ENCODE measurements at places on chromosomes 6 and 20.

- DNase-seq, result no peak
Measured at GRCh38 chr6:4030669-4031068, 48.3 kb downstream of the FAM217A start.

GRCh38 chr20:20005342-20005741 is 11.8 kb upstream of the NAA20 start:
- DNase-seq, result no peak

DNA sequence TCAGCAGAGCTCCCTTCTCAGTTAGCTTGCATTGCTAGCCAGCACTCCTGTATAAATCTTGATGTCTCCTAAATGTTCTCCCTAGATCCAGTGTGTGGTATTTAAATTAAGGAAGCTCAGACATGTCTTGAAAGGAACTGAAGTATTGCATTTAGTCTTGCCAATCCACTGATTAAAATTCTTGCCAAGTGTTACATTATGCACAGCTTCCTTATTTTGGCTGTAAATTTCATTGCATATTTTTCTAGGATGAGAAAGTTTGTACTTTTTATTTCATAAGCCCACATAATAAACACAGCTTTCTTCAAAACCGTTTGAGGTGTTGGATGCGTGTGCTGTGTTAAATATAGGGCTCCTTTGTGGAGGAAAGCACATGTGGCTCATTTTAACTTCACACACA is 329.8 kb upstream of the FLRT3 start:
- no peak for DNase-seq

DNA sequence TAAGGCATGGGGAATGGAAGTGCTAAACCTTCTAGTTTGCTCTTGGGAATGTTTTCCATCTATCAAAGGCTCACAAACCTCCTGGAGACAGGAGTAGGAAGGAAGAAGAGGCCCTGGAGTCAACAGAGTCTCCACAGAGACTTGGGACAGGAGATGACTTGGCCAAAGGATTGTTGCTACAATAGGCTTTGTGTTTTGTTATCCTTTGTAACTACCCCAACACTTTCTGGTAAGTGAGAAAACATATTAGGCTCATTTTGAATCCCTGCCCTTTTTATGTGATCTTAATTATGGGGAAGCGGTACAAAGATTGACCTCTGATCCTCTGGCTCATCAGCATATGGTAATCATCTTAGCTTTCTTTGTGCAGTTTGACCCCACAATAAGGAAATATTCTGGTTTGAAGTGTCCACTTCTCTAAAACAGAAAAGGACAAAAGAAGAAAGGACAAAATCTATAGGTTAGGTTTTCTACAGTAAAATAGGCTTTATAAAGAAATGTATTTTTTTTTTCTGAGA is 24.1 kb upstream of the GTF3C6 start:
- DNase-seq, result no peak

GRCh38 chr6:134495890-134496248 is 178.0 kb upstream of the SGK1 start:
- DNase-seq, result no peak

DNA sequence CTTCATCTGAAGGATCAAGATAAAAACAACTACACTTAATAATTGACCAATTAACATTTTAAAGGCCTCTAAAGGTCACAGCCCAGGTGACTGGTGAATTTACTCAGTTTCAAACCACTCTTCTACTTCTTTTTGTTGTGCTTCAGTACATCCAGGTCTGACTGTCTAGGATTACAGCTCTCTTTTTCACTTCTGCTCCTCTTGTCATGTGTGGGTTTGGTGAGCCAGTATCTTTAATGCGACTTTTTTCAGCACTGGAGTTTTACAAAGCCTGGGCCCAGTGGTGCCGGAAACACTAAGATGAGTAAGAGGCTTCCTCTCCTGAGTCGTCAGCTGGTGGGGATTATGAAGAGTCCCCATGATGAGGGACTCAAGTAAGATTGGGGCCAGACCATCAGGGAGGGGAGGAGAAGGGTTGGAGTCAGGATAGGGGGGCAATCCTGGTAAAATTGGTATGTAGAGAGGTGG is 27.0 kb downstream of the HECA start:
- DNase-seq, result no peak

GRCh38 chr6:111550953-111551352 is 54.7 kb downstream of the TRAF3IP2 start:
- peak; percentile 70 for DNase-seq

DNA sequence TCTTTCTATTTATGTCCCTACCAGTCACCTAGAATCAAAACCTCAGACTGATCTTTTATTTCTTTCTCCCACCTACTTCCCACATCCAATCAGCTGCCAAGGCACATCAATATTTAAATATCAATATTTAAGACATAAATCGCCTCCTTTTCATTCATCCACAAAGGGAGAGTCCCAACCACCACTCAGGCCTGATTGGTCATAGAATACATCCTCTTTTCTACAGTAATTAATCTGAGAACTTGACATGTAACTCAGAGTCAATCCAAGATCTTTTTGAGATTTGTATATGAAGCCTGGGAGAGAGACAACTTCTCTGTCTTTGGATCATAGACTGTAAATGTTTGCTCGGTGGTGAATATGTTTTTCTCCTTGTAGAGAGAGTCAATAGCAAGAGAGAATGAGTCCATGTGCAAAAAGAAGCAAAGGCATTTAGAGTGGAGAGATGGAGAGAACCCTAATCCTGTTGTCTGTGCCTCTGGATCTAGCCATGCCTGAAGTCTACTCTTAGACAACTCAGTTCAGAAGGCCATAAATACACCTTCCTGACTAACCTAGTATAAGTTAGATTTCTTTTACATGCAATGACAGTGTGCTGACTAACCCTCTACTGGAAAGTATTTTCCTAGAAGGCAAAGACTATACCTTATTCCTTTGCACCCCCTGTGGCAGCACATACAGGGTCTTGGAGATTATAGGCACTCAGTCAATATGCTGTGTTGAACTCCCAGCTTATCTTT is 12.1 kb upstream of the NEDD9 start:
- DNase-seq, result no peak

- DNase-seq, result no peak
Measured at GRCh38 chr6:113829696-113830045, 27.5 kb upstream of the MARCKS start.

DNA sequence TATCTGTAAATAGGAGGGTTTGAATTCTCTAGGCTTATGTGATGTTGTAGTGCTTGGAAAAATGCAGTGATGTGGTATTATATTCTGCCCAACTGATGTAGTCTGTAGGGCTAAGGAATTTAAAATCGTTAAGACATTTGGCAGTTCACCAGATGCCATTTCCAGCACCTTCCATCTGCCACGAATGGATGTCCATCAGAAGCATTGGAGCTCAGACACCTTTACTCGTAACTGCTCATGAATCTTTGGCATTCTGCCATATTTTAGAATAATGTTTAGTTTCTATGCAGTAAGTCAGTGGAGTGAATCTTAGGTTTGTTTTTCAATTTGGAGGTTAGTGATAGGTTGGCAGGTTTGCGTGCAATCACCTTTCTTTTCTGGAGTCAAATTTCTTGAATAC is 2.4 kb upstream of the SYTL3 start:
- no peak for DNase-seq

DNA sequence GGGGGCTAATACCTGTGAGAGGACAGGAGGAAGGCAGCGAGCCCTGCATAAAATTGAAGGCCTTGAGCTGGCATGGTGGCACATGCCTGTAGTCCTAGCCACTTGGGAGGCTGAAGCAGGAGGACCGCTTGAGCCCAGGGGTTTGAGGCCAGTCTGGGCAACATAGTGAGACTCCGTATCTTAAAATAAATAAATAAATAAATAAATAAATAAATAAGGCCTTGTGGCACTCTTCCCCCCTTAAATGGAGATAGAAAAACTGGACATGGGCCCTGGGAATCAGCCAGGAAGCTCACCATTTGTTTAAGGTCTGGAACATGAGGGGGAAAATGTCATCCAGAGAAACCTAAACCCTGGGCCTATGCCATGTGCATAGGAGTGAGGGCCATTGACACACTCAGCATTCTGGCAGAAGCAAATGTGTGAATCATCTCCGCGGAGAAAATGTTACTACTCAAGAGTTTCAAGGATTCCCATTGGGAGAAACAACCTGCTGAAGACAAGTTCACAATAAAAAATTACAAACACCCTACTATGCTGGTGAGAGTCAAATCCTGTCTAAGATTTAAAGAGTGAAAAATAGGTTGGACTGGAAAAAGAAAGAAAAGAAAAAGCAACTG is 51.9 kb upstream of the UBR2 start:
- no peak for DNase-seq

DNA sequence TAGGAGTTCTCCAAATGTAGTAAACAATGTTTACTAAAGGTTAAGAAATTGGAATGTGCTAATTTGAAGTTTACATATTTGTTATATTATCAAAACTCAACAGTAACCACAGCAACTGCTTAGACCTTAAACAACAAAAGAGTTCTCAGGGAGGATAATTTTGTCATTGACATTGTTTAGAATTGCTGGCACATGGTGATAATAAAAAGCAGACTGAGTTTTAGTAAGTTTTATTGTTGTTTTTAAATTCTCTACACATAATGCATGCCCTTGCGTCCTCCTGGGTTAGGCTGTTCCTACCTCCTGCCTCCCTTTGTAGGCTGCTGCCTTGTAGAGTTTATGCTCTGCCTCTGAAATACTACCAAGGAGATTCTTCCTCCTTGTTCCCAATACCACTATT is 28.7 kb downstream of the LAMA4 start:
- no peak for DNase-seq

GRCh38 chr6:139862311-139862710 is 487.9 kb upstream of the CITED2 start:
- DNase-seq, result no peak

- no peak for DNase-seq
Measured at GRCh38 chr20:20293141-20293540, 74.8 kb upstream of the INSM1 start.

DNA sequence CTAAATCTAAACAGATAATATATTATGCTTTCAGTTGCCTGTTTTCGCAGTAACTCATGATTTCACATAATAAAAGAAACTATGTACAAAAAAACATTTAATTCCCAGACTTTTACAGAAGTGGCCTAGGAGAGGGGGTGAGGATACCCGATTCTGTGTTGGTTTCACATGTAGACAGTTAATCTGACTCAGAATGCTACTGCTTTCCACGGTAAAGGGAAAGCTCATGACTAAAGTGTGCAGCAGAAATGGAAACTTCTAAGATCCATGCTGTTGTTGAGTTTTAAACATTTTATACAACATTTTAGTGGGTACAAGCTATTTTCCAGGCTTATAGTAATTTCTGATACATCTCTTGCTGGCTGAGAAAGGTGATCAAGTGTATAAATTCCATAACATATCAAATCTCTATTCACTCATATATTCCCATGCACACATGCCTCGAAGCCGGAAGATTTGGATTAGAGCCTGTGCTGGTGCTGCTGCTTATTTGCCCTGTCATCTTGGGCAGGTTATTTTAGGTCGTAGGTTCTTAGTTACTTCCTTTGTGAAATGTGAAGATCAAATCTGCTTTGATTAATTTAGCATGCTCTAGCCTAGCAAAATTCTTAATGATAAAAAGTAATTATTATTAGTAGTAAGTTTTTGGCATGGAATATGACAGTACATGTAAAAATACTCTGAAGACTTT is 896.7 kb upstream of the MAP3K7 start:
- no peak for DNase-seq

GRCh38 chr6:26459023-26459810 is 1.5 kb downstream of the BTN2A1 start:
- no peak for DNase-seq

GRCh38 chr6:159404296-159404695 is 235.1 kb downstream of the FNDC1 start:
- DNase-seq, result no peak

DNA sequence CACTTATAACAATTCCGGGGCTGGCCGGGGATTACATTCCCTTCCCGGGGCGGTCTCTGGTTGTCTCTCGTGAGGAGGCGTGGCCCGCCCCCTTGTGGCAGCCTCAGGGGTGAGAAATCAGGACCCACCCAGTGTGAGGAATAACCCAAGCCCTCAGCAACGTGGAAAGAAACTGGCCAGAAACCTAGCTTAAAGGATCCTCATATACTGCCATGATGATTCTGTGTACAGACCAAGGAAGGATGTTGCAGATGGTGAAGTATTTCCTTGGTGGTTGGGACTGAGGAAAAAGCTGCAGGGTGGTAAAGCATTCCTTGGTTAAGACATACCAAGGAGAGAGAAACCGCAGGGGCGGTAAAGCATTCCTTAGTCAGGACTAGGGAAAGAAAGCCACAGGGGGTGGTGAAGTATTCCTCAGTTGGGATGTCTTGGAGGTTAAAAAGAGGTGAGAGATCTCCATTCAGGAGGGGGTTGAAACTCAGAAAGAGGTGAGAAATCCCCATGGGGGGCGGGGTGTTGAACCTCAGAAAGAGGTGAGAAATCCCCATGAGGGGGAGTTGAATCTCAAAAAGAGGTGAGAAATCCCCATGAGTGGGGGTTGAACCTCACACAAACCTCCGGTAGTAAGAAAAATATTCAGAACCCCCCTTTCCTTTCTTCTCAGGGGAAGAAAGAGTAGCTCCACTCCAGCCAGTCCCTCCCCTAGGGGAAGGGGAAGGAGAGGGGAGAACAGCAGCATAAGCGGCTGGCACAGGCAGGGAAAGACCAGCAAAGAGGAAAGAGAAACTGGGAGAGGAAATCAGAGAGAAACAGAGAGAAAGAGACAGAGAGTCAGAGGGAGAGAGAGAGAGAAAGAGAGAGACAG is 238.1 kb downstream of the RNGTT start:
- peak; percentile 18 for DNase-seq

DNA sequence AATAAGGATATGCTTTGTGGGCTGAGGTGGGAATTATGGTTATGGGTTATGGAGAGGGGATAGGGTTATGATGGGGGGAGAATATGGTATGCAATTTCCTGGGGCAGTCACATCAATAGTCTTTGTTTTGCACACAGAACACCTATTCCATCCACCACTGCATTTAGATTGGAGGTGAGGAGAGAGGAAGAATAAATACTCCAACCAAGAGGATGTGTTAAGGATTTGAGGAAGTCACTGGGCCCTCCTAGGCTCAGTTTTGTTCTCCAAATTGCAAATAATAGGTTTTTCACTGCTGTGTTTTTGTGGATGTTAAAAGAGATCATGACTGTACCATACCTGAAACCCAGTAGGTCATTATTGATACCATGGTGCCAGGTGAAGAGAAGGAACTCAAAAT is 29.5 kb upstream of the SIRPG start:
- DNase-seq, result no peak

- DNase-seq, result no peak
Measured at GRCh38 chr6:138443979-138444378, 40.0 kb downstream of the HEBP2 start.

DNA sequence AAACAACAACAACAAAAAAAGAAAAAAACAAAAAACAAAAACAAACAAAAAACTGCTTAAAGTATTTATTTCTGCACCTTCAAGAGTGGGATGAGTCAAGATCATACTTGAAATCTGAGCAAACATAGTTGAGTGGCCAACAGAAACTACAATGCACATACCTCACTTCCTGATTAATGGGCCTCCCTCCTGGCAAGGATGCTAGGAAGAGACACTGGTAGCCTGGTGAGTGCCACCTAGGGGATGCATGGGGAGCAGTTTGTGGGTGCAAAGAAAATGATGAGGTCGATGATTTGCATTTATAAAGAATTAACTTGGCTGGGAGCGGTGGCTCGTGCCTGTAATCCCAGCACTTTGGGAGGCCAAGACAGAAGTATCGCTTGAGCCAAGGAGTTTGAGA is 808.1 kb downstream of the MAFB start:
- no peak for DNase-seq

Measured in eye (tissue), 1 donor.